ENCODE measurements at places on chromosomes 16 and 17. TPM values are rescaled to one million over a fixed set of nuclear protein-coding genes. Genes with fewer than 3 reads are reported as not detected.

The C17orf75 gene
- 13.5 TPM for total RNA-seq

The RNF222 gene
- total RNA-seq, result not detected

The RGS9 gene
- 1.6 TPM for total RNA-seq

The TM4SF5 gene
- total RNA-seq, result not detected

The C16orf74 gene
- total RNA-seq, result 1.5 TPM

The ZP2 gene
- total RNA-seq, result not detected

The EVI2B gene
- total RNA-seq, result 1.4 TPM

The KIFC3 gene
- 14.7 TPM for total RNA-seq

The ACSM2B gene
- total RNA-seq, result not detected

The SULT1A4 gene
- 2.0 TPM for total RNA-seq

The ADCY7 gene
- 52.5 TPM for total RNA-seq

The FOXN1 gene
- total RNA-seq, result not detected

The PRSS33 gene
- not detected for total RNA-seq

The FHOD1 gene
- total RNA-seq, result 50.6 TPM

The KCNJ2 gene
- total RNA-seq, result 1.1 TPM

The CCL7 gene
- 2.2 TPM for total RNA-seq

The FSCN2 gene
- total RNA-seq, result 0.59 TPM

The UNC13D gene
- 0.20 TPM for total RNA-seq

The TMEM92 gene
- not detected for total RNA-seq

The MPO gene
- not detected for total RNA-seq

The KRT40 gene
- total RNA-seq, result not detected

The SLC38A8 gene
- total RNA-seq, result not detected

The SBK1 gene
- not detected for total RNA-seq

The MLST8 gene
- 26.0 TPM for total RNA-seq

The OR4D1 gene
- total RNA-seq, result not detected
